Hair follicle dermal papilla cell (primary cell): ENCODE measurements at places on chromosomes 13 and 19. TPM values are rescaled to one million over a fixed set of nuclear protein-coding genes. Genes with fewer than 3 reads are reported as not detected.

Gene CEACAM3
- not detected in 2 replicates for total RNA-seq

Gene FBXO17
- total RNA-seq, result 28.4 and 34.6 TPM in 2 replicates

Gene ZNF534
- not detected in 2 replicates for total RNA-seq

Gene SLC8A2
- total RNA-seq, result 0.97 TPM in 1 of 2 replicates, not detected in the other

Gene SULT2A1
- not detected in 2 replicates for total RNA-seq

Gene CFAP97D2
- not detected in 2 replicates for total RNA-seq

Gene CASP14
- 0.12 TPM in 1 of 2 replicates, not detected in the other for total RNA-seq

Gene PDX1
- total RNA-seq, result not detected in 2 replicates

Gene RFPL4AL1
- total RNA-seq, result not detected in 2 replicates

Gene GRIN2D
- 0.49 and 0.65 TPM in 2 replicates for total RNA-seq

Gene NKG7
- not detected in 2 replicates for total RNA-seq

Gene ZNF730
- 0.36 and 1.3 TPM in 2 replicates for total RNA-seq

Gene OR7D2
- not detected in 2 replicates for total RNA-seq

Gene ZNF132
- total RNA-seq, result 9.4 and 13.0 TPM in 2 replicates

Gene ASF1B
- total RNA-seq, result 1.3 and 2.2 TPM in 2 replicates

Gene FUT2
- under 0.01 TPM in 1 of 2 replicates, not detected in the other for total RNA-seq

Gene YJU2
- 16.6 and 19.6 TPM in 2 replicates for total RNA-seq

Gene METTL21C
- total RNA-seq, result not detected in 2 replicates

Gene NCR1
- total RNA-seq, result not detected in 2 replicates

Gene PROSER1
- 5.3 and 10.7 TPM in 2 replicates for total RNA-seq
